Stimulated activated CD4-positive, alpha-beta T cell treated with anti-CD3 and anti-CD28 coated beads, TNF-alpha, amount 100 ng/mL, for 1 hour (primary cell): ENCODE measurements at places on chromosomes 2 and 18.

DNA sequence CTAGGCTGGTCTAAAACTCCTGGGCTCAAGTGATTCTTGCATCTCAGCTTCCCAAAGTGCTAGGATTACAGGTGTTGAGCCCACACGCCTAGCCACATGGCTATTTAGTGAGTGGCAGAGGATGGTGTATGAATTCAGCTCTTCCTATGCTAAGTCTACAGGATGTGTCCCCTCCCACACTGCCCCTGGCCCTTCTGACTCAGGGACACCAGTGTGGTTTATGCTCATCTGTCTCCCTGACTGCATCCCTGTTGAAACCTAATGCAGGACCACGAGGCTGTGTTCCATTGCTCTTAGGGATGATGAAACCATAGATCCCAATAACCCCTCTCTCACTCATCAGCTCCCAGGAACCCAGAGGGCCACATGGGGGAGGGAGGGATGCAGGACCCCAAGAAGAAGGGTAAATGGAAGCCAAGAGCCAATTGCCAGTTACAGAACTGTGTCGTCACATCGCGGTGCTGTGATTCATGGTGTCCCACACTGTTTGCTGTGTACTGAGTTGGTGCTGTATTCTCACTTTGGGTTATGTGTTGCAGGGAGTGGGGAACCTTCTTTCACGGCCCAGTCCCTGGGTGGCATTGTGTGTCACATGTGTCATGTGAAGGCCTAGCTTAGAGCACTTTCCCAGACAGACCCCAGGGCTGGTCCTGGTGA lies 102.9 kb upstream of the HAAO start:
- no peak for DNase-seq

GRCh38 chr18:22422909-22423548 lies 5.3 kb upstream of the CTAGE1 start:
- no peak for DNase-seq

DNA sequence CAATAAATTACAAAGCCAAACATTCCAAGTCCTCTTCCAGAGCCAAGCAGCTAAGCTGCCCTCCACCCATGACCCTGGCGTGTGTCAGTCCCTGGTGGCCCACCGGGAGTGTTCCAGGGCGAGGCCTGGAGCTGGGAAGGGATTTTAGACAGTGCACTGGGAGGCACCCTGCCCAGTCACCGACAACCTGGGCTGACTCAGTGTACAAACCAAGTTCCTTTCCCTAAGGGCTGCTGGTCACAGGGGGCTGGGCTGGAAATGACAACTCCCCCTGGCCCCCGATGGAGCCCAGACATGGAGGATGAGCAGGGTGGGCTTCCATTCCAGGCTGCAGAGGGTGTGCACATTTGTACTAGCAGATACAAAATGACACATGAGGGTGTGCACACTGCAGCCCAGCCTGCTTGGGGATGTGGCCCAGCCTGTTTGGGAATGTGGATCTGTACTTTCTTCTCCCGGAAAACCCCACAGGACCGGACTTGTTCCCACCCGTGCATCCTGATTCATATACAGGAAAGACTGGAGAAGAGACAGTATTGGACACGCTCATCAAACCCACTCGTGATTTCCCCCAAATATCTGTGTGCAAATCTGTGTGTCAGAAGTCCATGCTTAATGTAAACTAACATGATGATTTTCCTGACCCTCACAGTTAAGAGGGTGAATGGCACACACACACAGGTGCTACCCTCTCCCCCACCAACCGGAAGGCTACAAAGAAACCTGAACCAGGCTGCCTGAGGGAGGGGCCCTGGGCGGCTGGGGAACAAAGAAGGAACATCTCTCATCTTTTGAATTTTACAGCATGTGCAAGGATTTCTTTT lies 58.9 kb downstream of the NDUFA10 start:
- DNase-seq, result no peak

GRCh38 chr2:240881913-240882312 lies 13.3 kb downstream of the AGXT start:
- no peak for DNase-seq

DNA sequence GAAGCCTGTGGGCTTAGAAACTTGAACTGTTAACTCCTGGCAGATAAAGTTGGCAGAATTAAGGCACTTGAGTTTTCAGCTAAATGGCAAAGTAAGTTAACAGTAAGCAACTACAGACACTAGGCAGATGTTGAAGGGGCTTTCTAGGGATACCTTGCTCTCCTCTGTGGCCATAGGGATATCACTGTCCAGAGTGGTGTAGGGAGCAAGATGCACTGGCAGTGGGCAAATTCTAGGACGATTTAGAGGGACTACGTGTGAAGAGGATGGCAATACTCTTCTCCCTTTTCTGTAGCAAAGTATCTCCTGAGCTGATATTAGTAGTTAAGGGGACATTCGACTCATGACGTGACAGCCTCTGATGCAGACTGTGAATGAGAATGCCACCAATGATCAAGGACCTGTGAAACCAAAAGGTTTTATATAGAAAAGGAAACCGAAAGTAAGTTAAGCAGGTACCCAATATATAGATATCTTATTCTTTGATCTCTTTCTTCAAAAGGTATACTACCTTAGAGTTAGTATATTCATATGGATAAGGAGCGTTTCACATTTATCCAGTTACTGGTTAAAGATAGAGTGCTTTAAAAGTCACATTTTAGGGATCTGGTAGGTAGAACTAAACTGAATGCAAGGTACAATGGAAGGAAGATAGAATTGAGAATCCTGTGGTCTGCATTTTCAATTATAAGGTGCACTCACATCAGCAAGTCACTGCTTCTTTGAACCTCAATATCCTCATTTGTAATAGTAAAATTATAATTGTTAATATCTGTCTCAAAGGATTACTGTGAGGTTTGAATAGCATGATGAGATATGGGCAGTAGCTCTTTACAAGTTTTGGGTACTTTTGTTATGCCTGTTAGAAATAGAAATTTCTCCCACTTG lies 106.4 kb downstream of the KCNH7 start:
- no peak for DNase-seq

GRCh38 chr2:163604941-163605555 lies 130.8 kb downstream of the FIGN start:
- DNase-seq, result no peak

- DNase-seq, result no peak
These were observed 5.5 kb downstream of the SERPINE2 start for GRCh38 chr2:224033601-224034000.

GRCh38 chr18:66769375-66769774 lies 165.5 kb upstream of the CDH19 start:
- DNase-seq, result no peak

- no peak for DNase-seq
These were observed 43.2 kb upstream of the ORC2 start for GRCh38 chr2:201006704-201007103.

DNA sequence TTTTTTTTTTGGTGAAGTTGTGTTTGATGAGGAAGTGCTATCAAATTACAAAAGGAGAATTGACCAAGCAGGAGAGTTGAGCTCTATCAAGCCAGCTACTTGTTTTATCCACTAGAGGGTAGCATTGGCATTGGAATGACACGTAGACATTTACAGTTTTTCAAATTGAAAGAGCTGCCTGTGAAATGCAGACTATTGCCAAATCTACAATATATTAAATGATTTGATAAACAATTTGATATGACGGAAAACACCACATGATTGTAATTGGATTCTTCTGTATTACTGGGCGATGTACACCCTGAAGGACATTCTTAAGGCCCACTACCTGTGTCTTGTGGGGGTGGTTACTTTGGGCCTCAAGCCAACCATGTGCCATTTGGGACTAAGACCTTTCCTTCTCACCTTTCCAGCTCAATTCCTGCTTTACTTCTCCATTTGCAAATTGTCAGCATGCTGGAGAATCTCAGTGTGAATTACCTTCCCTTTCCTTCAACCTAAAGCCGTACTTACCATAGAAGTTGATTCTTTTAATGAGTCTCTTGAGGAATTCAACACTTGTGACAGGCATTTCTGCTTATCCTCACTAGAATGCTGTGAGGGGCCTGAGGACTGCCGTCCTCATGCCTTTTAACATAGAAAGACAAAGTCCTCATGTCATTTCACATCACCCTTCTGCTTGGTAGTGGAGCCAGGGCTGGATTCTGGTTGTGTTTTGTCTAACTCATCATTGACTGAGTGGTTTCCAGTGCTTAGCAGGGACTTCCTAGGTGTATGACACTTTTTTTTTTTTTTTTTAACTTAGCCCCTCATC lies 134.8 kb upstream of the THUMPD2 start:
- DNase-seq, result no peak

DNA sequence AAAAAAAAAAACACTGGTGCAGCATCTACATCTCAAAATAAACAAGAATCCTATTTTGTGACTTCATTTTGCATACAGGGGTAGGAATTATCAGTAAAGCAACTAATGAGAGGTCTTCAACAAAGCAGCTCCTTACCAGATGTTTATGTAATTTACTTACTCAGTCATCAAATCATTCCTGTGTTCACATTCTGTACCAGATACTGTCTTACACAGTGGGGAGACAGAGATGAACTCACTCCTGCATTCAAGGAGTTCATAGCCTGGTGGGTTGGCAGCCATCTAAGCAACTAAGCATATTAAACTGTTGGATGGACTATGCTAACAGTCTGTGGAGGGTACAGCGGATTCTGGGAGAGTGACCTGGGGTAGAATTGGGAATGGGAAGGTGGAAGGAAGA lies 169.0 kb downstream of the OSR1 start:
- no peak for DNase-seq

GRCh38 chr18:5974696-5975095 lies 79.4 kb upstream of the TMEM200C start:
- no peak for DNase-seq

DNA sequence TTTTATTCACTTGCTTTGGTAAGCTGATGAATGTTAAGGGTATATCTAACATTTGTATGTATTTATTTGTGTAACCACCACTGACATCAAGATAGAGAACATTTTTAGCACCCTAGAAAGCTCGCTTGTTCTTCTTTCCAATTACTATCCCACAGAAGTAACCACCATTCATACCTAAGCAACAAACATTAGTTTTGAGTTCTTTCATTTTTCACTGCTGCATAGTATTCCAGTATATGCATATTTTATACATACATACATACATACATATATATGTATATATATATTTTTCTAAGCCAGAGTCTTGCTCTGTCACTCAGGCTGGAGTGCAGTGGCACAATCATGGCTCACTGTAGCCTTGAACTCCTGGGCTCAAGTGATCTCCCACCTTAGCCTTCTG lies 11.1 kb upstream of the DYM start:
- DNase-seq, result no peak

DNA sequence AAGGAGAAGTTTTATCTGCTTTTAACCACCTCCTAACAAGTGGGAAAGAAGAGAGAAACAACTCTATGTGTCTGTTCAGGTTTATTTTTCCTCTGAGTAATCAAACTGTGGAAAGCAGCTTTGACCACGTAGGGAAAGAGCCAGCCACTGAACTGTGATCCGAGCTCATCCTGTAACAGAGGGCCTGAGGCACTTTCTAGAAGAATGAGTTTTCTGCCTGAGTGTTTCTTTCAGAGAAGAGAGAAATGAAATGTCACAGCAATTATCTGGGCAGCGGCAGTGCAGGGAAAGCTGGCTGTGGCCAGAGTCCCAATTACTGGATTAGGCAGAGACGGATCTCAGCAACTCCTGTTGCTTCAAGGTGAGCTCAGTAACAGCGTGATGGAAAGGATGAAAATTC lies 151.9 kb downstream of the CD226 start:
- DNase-seq, result no peak

DNA sequence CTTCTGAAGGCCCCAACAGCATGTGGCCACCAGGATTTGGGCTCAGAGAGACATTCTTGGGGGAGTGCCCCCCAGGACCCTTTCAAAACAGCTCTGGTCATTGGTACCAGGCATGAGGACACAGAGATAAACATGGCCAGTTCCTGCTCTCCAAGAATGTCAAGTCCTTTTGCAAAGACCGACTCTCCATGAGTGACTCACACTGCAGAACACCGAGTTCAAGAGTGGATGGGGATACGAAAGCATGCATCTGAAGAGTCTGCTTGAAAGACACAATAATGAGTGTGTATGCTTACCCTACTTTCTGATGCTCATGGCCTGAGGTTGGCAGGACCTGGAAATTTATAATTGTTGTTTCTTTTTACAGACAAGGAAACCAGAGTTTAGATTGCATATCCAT lies 450.6 kb downstream of the TSN start:
- DNase-seq, result no peak

DNA sequence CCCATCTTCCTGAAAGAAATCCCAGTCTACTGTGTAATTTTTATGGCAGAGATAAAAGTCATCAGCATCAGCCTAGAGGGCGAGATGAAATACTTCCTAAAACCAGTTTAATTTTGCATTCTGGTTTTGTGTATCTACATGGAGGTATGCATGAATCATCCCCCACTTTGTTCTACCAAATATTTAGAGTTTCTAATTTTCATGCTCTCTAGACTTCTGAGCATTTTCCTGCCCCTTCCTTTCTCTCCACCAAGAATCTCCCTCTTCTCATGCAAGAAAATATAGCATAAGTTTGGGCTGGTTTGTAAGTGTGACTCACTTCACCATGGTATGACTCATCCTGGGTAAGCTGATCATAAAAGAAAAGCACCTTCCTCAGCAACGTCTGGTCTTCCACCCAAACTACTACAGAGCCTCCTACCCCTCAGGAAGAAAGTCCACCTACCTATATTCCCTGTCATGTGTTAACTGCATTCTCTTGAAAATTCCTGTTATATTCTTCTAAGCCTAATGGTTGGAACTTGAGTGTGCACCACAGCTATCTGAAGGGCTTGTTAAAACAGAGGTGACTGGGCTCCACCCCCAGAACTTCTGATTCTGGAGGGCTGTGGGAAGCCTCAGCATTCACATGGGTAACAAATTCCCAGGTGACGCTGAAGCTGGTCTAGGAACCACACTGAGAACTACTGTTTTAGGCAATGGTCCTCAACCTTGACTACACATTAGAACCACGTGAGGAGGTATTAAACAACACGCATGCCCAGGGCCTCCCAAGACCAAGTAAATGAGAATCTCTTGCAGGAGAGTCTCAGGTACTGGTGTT lies 37.4 kb upstream of the RAPGEF4 start:
- DNase-seq, result no peak

GRCh38 chr18:12776821-12777471 lies 74.1 kb downstream of the PSMG2 start:
- DNase-seq, result no peak

GRCh38 chr18:44881461-44882162 lies 200.9 kb downstream of the SETBP1 start:
- no peak for DNase-seq

DNA sequence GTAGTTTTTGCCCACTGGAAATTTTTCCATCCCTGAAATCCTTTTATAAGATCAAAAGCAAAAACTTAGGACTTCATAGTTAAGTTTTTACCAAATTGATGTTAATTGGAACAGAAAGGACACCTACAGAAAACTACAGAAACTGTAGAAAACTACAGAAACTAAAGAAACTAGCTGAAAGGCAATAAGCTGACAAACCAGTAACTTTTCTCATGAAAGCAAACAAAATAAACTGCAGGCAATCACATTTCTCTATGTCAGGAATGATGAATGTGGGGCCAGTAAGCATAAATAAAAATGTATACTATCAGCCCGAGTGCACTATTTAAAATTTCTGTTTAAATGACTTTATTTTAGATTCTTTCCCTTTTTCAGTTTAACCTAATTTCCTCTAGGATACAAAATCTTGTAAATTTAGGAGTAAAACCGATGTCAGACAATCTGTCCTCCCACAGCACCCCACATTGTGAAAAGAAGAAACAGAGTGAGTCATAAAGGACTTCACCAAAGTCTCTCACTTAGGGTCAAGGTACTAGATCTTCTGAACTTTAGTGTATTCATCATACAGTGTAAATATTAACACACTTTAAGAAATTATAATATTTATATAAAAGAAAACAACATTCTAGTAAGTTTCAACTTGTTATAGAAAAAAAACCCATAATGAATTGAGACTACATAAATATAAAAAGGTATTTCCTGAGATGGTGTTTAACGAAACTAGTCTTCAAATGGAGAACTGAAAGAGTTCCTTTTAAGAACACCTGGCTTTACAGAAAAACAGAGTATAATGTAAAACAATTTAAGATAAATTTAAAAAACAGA lies 46.6 kb downstream of the USP40 start:
- no peak for DNase-seq
